ENCODE measurements at places on chromosomes 12 and 14.

- no peak for DNase-seq
These were observed 60.4 kb upstream of the FBRSL1 start for GRCh38 chr12:132429602-132429945.

GRCh38 chr12:42508913-42509460, 80.6 kb downstream of the PRICKLE1 start:
- DNase-seq: no peak

DNA sequence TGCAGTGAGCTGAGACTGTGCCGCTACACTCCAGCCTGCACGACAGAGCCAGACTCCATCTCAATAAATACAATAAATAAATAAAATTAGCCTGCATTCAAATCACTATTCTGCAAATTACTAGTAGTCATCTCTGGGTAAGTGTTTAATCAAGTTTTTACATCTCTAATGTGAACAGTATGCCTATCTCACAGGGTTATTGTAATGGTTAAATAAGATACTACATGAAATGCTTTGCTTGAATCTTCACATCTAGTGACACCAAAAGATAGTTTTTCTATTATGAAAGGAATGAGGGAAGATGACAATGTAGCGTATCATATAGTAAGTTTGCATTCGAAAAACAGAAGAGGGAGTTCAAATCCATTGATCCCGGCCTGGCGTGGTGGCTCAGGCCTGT, 2.1 kb downstream of the SRSF9 start:
- no peak for DNase-seq

DNA sequence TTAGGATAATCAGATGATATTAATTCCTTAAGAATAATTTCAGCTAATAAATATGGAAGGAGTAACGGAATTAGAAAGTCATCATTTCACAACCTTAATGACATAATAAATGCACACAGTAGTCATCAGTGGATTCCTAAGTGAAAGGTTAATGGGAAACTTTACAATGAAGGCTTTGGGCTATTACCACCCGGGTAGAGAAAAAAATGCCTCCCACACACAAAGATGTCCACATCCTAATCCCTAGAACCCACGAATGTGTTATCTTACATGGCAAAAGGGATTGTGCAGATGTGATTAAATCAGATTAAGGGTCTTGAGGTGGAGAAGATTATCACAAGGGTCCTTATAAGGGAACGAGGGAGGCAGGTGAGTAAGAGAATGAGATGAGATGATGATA, 5.6 kb downstream of the TMED10 start:
- DNase-seq: no peak

DNA sequence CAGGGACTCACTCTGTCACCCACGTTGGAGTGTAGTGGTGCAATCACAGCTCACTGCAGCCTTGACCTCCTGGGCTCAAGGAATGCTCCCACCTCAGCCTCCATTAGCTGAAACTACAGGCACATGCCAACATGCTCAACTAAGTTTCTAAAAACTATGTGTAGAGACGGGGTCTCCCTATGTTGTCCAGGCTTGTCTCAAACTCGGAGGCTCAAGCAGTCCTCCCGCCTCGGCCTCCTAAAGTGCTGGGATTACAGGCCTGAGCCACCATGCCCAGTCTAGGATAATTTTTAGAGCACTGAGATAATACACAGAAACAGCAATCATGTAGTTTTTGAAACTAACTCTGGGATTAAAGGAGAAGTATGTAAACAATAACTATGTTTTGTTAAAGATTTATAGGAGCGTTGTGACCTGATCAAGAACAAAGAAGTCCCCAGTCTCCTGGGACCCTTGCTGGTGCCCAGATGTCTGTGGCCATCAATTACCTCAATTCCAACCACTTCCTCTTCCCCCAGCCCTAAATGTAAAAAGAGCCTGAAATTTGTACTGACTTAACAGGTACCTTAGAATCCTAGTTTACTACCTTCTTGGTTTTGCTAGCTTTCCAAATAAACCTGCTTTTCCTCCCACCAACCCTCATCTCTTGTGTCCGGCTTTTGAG, 28.9 kb upstream of the EGLN3 start:
- no peak for DNase-seq

DNA sequence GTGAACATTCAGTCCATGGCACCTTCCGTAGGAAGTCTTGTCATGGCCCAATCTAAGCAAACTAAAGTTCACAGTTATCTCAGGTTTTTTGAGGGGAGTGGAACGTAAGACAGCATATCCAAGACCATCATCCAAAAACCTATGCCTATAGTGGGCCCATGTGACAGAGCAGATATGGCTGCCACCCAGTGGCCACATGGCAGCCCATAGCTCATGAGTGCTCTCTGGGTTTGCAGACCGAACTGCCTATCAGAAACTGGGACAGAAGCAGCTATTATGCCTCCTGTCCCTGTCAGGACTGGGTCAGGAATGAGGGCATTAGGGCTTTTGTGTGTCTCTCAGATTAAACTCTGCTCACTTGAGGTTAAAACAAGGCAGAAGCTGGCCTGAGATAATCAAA, 503.7 kb downstream of the NRXN3 start:
- DNase-seq: no peak

- DNase-seq: no peak
These were observed 24.3 kb downstream of the NCOR2 start for GRCh38 chr12:124543052-124543589.

- DNase-seq: no peak
These were observed 61.0 kb downstream of the NT5DC3 start for GRCh38 chr12:103780093-103780440.

- DNase-seq: no peak
These were observed 66.6 kb downstream of the DIO3 start for GRCh38 chr14:101627915-101628262.

GRCh38 chr12:20946732-20947131, 136.2 kb downstream of the SLCO1B3 start:
- DNase-seq: peak; percentile 13

DNA sequence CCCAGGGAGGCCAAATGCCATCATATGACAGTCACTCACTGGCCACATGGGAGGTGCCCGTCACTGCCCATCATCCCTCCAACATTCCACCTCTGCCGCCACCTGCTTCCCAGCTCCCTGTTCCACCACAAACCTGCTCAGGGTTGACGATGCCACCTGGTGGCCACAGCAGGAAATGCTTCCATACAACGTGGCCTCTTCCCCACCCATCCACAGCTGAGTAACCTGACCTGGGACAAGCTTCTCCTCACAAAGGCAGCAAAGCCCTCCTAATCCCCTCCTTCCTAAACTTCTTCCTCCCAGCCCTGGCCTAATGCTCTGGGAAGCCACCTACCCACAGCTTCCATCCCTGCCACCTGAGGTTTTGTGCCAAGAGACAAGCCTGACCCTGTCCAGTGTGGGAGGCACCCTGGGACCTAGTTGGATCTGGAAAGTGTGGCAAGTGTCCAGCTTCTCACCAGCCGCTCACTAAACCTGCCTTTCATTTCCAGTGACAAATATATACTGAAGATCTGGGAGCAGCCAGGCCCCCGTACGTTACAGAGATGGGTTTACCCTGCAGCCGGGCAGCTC, 4.3 kb downstream of the DEGS2 start:
- DNase-seq: no peak

DNA sequence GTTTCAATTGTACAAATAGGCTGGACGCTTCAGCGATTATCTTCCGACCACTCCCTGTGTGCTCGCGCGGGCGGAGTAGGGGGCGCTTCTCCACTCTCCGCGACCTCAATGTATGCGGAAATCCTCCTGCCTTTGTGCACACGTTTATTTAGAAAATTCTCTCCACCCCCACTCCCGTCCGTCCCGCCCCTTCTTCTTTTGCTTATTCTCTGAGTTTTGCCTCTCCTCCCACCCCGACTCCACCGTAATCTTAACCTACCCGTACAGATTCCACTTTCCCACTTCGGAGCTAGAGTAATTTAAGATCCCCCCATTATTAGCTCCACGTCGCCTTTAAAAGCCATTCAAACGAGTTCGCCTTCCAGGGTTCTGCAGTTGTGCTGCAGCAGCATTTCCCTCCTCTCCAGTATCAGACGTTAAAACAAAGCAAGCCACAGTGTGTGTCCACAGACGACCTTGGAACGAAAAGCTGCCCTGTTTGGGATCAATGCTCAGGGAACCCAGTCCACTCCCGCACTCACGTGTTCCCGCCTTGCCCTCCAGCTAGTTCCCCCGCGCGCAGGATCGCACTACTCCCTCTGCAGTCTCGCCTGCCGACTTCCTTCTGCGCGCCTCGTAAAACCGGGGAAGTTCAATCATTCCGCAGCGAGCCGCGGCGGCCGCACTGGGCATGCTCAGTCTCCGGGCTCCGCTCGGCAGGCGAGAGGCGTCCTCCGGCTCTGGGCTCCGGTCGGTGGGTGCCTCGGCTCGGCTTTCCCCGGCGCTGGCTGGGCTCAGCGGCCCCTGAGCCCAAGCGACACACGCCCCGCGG, at the start of gene ANO6:
TSS of gene ANO6 (plus strand) at position 677 of the 811 bp plus-strand sequence. CDS start 227 bp downstream, outside the sequence.
- peak; percentile 48 for DNase-seq

- no peak for DNase-seq
These were observed 41.2 kb downstream of the TDP1 start for GRCh38 chr14:89996963-89997362.

GRCh38 chr14:21723431-21724045, 49.9 kb upstream of the OR4E1 start:
- DNase-seq: no peak

DNA sequence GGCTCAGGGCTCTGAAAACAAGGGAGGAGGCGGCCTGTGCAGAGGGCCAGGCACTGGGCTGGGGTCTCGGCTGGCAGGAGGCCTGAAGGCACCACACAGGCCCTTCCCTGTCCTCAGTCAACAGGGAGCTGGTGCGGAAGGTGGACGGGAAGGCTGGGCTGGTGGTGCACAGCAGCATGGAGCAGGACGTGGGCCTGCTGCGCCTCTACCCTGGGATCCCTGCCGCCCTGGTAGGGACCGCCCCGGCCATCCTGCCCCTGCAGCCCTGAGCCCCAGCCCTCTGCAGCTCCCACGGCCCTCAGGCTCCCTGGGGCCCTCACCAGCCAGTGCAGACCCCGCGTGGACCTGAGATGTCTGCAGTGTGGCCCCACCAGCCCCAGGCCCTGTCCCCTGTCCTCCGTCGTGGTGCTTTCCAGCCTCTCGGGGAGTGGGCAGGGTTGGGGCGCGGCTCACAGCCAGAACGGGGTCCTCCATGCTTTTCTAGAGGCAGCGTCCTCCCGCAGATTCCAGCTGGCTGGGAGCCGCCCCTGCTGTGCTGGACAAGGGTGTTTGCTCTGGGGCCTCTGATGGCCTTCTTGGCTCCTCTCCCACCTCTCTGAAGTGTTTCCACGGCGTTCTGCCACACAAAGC, 18.1 kb downstream of the ASPG start:
- no peak for DNase-seq

DNA sequence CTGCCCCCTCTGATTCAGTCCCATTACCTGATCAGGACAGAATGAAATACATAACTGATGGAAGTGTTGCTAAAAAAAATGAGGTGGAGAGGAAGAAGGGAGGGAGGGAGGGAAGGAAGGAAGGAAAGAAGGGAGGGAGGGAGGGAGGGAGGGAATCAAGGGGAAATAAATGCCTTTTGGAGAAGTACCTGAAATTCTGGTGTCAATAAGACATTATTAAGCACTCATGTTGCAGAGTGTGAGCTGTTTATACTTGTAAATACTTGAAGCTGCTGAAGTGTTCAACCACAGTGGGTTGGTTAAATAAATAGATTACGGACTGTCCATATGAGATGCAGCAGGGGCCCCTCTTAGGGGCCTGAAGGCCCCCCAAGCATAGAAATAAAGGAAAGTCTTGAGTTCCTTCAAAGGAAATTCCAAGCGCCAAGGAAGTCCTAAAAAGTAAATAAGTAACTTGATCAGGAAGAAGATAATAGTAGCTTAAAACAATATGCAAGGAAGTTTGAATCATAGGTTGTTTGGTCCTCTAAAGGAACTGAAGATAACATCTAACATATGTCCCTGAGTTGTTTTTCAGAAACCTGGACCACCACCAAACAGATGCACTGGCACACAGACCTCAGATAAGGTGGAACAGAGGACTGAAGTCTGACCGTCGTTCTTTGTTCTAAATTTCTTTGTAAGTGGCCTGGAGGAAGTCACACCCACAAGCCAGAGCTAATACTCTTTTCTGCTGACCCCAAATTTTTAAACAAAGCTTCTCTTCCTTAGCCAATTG, 110.8 kb downstream of the SEC23A start:
- no peak for DNase-seq

- no peak for DNase-seq
These were observed 538.9 kb upstream of the FLRT2 start for GRCh38 chr14:84991021-84991420.

DNA sequence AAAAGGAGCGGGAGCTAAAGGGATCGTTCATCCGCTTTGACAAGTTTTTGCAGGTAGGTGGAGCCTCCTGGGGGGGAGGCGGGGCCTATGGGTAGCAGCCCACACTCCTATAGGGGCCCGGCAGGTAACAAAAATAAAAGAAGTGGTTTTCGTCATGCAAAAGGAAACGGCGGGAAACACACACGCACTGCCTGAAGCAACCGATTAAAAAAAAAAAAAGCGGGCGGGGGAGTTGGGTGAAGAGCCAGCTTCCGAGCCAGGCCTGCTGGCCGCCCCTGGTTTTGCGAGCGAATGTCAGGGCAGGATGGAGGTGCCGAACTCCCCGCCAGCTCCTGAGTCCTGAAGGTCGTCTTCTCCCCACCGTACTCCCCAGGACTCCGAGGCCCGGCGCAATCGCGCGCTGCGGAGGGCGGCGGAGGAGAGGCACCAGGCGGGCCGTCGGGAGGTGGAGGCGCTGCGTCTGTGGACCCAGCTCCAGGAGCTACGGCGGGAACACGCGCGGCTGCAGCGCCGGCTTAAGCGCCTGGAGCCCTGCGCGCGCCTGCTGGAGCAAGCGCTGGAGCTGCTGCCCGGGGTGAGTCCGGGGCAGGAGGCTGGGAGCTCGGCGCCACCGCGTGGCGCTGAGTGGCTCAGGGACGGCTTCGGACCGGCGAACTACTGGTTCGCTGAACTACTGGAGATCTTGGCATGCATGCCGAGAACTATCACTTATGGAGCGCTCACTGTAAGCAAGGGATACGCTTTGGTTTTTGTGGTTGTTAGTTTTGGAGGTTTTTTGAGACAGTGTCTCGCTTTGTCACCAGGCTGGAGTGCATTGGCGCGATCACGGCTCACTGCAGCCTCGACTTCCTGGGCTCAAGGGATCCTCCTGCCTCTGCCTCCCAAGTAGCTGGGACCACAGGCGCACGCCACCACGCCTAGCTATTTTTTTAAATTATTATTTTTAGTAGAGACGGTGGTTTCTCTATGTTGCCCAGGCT, 3.6 kb downstream of the CFAP73 start:
- DNase-seq: peak; percentile 65

- DNase-seq: no peak
These were observed 102.0 kb upstream of the FOXN3 start for GRCh38 chr14:89519040-89519439.

GRCh38 chr12:28024231-28024995, 51.9 kb upstream of the PTHLH start:
- no peak for DNase-seq

- DNase-seq: no peak
These were observed 3.6 kb downstream of the ITGA7 start for GRCh38 chr12:55703901-55704761.

- DNase-seq: no peak
These were observed 37.1 kb downstream of the SOCS2 start for GRCh38 chr12:93609281-93610192.

DNA sequence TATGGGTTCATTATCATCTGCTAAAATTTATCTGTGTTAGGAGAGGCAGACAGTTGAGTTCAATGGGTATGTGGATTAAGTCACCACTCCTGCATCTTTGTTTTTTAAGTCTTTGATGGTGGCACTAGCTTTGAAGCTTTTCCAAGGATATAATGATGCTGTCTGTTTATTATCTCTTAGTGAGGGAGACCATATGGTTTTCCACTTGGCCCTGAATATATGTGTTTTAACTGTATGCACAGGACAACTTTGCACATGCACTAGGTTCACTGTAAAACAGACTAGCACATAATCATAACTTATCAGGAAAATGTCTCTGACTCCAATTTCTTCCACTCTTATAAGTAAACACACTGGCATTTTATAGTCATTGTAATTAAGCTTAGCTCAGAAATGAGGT, 8.9 kb downstream of the OR6C74 start:
- no peak for DNase-seq

All from NCI-H1048 (cell line).